Adrenal gland (tissue), 19 donors: ENCODE measurements at places on chromosomes 11 and 22. TPM values are rescaled to one million over a fixed set of nuclear protein-coding genes. Genes with fewer than 3 reads are reported as not detected.

Gene GP1BB
- 4.1 TPM for total RNA-seq

Gene DSCAML1
- total RNA-seq, result 0.11 TPM

- DNase-seq, result no peak
- no peaks in the 10 kb centered on the region for H3K4me1 ChIP-seq
- no peak overlapping the region for H3K27ac ChIP-seq
Measured at GRCh38 chr11:22521226-22521625, 104.4 kb downstream of the FANCF start.

DNA sequence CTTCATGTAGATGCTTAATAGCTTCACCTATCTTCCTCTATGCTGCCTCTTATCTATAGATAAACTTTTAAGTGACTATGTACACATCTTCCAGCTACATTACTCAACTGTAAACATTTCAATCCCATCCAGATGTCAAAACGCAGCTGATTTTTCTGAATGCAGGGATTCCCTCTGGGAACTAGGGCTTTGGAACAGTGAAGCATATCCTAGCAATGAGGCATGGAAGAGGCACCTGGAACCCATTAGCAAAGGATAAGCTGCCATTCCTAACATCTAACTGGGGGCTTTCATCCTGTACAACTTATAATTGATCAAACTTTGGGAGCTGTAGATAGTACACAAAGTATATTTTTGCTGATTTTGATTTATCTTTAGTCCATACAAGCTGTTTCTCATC lies 40.8 kb upstream of the OPCML start:
- no peaks in the 10 kb centered on the region for H3K4me1 ChIP-seq
- H3K36me3 ChIP-seq, result no peaks in the 10 kb centered on the region
- no peak overlapping the region for H3K4me3 ChIP-seq
- no peaks in the 10 kb centered on the region for H3K27me3 ChIP-seq
- DNase-seq, result no peak

Gene SLC43A3
- total RNA-seq, result 72.7 TPM

- H3K27me3 ChIP-seq, result no peaks in the 10 kb centered on the region
- no peak overlapping the region for H3K4me3 ChIP-seq
- no peak overlapping the region for H3K27ac ChIP-seq
- no peaks in the 10 kb centered on the region for H3K36me3 ChIP-seq
- H3K4me1 ChIP-seq, result no peaks in the 10 kb centered on the region
Measured at GRCh38 chr11:75052457-75052856, 44.2 kb downstream of the OR2AT4 start.
